ENCODE measurements at places on chromosomes 16 and 17. TPM values are rescaled to one million over a fixed set of nuclear protein-coding genes. Genes with fewer than 3 reads are reported as not detected.

ATP6V0A1 gene
- 164 TPM for total RNA-seq

DLX4 gene
- not detected for total RNA-seq

YPEL2 gene
- 7.4 TPM for total RNA-seq

ASB16 gene
- not detected for total RNA-seq

ZPBP2 gene
- not detected for total RNA-seq

NHLRC4 gene
- total RNA-seq: 0.25 TPM

ASGR2 gene
- total RNA-seq: not detected

ADAMTS18 gene
- 0.49 TPM for total RNA-seq

TEKT1 gene
- 2.0 TPM for total RNA-seq

KRT16 gene
- 0.25 TPM for total RNA-seq

FOXL1 gene
- 0.49 TPM for total RNA-seq

LCAT gene
- total RNA-seq: 1.2 TPM

MEFV gene
- total RNA-seq: under 0.01 TPM

TEX14 gene
- 0.49 TPM for total RNA-seq

PYDC1 gene
- 0.49 TPM for total RNA-seq

AGRP gene
- not detected for total RNA-seq

Measured in temporal lobe (tissue), 4 donors.